ENCODE measurements at places on chromosomes 3 and 15.

DNA sequence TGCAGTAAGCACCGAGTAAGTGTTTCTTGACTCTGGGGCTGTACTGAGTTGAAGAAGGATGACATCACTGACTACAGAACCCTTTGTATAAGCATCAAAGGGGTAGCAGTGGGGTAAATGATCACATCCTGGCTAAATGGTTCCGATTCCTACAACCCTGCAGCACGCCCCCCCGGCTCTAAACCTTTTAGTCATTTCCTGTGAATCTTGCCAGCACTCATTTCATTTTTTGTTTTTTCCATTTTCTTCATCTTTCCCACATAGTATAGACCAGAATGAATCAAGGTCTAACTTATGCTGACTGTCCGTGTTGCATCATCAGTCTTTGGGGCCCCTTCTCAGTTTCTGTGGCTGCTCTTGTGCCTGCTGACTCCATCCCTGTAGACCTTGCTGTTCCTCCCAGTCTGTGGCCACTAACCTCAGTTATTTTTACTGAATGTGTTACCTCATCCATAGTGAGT is 383.1 kb upstream of the TPRG1 start:
- DNase-seq, result no peak

DNA sequence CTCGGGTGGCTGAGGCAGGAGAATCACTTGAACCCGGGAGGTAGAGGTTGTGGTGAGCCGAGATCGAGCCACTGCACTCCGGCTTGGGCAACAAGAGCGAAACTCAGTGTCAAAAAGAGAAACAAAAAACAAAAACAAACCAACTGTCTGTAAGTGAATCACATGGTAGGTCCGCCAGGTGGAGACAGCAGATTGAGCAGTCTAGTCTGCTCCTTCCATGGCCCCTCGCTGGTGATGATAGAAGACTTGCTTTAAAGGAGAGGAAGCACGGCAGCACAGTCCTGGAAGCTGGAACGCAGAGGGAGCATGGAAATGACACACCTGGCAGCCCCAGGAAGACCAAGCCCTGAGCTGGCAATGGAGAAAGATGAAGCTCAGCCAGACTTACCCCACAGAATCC is 31.4 kb upstream of the MGLL start:
- DNase-seq, result no peak

- no peak for DNase-seq
These were observed 522 bp downstream of the PDZRN3 start for GRCh38 chr3:73624017-73624820.

DNA sequence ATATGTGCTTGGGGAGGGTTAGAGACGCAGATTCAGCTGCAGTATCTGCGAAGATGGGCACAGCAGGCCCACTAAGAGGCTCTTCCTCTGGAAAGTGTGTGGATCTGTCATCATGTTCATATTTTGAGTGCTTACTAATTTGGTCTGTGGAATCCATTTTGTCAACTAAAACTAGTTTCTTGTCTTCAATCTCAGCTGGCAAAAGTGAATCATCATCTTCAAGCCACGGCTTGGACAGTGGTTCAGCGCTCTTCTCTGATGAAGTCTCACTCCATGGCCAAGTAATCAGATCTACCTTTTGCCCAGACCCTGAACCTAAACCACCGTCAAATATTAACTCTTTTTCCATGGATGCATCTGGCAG is 76.2 kb downstream of the IMPG2 start:
- no peak for DNase-seq

DNA sequence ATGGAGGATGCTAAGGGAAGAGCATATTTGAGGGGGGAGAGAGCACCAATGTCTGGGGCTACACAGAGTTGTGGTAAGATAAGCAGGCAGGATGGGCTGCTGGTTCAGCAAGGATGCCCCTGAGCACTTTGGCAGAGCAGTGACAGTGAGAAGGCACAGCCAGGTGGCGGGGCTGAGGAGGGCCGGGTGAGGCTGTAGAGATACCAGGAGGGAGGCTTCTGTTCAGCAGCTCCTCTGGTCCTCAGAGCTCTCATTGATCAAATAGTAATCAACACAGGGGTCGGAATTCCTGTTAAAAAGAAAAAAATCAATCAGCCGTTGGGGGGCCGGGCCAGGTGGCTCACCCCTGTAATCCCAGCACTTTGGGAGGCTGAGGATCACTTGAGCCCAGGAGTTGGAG is 11.5 kb upstream of the XIRP1 start:
- no peak for DNase-seq

DNA sequence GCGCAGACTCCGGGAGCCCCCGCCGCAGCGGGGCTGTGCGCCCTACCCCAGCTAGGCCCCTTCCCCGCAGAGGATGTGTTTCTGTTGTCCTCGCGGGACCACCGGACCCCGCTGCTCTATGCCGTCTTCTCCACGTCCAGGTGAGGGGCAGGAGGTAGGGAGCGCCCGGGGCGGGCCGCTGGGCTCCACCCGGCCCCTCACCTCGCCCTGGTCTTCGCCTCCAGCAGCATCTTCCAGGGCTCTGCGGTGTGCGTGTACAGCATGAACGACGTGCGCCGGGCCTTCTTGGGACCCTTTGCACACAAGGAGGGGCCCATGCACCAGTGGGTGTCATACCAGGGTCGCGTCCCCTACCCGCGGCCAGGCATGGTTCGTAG is 4.7 kb downstream of the SEMA3B start:
- no peak for DNase-seq

DNA sequence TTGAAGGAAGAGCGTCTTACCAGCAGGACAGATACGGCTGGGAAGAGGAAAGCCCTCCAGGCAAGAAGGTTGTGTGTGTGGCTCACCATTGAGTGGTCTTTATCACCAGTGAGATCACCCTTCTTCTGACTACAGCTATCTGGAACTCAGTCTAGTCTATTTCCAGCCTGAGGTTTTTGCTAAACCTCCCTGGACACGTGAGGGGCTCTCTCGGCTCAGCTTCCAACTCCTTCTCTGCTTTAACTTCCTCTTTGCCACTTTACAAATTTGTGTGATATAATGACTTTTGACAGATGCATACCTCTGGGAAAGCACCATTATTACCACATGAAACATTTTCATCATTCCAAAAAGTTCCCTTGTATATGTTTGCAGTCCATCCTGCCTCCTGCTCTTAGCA is 15.3 kb upstream of the ROPN1 start:
- DNase-seq, result no peak
